ENCODE measurements at places on chromosomes 6 and 20. TPM values are rescaled to one million over a fixed set of nuclear protein-coding genes. Genes with fewer than 3 reads are reported as not detected.

LHFPL5 gene
- polyA plus RNA-seq: not detected

HCK gene
- 44.3 TPM for polyA plus RNA-seq

SLC22A7 gene
- not detected for polyA plus RNA-seq

ETV7 gene
- polyA plus RNA-seq: 4.5 TPM

AVP gene
- polyA plus RNA-seq: not detected

ZSCAN9 gene
- 10.2 TPM for polyA plus RNA-seq

DNA sequence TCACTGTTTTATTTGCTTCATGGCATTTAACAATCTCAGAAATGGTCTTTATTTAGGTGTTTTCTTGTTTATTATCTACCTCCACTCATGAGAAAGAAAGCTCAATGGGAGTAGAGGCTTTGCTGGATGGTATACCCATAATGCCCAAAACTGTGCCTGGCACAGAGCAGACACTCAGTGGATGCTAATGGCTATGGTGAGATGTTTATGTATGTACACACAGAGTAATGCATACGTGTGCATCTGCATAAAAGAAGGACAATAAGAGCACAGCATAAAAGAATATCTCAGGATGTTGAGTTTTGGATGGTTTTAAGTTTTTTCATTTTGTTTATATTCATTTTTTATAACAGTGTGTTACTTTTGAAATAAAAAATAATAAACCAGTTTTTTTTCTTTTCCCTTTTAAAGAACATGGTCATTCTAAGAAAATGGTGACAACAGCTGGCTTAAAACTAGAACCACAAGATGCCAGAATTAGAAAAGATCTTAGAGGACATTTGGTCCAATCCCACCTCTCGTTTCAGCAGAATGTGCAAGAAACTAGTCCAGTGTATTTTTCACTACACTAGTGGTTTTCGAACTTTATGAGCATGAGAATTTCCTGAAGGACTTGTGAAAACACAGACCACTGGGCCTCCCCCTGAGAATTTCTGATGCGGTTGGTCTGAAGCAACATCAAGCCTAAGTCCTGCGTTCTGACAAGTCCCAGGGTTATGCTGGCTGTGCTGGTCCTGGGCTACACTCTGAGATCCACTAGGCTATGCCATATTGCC, 131.9 kb downstream of the FYN start:
- no peaks in the 10 kb centered on the region for H3K36me3 ChIP-seq
- no peak overlapping the region for H3K4me3 ChIP-seq
- no peaks in the 10 kb centered on the region for H3K27me3 ChIP-seq
- no peak overlapping the region for H3K27ac ChIP-seq
- peaks cover 74% of the 10 kb centered on the region for H3K4me1 ChIP-seq
- no peak for DNase-seq

GRCh38 chr6:63188828-63189227, 22.4 kb upstream of the FKBP1C start:
- no peak overlapping the region for H3K27ac ChIP-seq
- no peaks in the 10 kb centered on the region for H3K27me3 ChIP-seq
- H3K4me3 ChIP-seq: no peak overlapping the region
- no peaks in the 10 kb centered on the region for H3K4me1 ChIP-seq
- DNase-seq: no peak
- H3K36me3 ChIP-seq: no peaks in the 10 kb centered on the region

DNA sequence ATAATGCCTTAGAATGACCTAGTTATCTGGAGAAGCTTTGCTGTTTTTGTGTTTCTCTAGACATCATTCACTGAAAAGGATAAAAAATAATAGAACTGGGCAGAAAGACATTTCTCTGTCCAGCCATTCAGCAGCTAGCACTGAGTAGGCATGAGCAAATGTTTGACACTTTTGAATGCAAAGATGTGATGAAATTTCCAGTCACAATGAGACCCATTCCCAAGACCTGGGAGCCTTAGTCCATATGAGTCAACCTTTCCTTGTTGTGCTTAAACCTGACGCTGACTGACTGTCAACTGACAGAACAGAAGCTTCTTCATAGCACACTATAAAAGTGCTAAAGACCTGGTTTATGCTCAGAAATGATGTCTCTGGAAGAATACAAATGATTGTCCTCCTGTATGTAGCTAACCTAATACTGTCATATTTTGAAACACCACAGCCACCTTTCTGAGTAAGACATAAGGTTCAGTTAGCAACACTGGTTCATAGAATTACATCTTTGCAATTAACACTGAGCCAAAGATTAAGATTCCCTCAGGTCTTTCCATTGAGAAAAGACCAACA, 17.1 kb downstream of the RALGAPA2 start:
- H3K27me3 ChIP-seq: no peaks in the 10 kb centered on the region
- H3K36me3 ChIP-seq: no peaks in the 10 kb centered on the region
- no peak overlapping the region for H3K4me3 ChIP-seq
- H3K4me1 ChIP-seq: no peaks in the 10 kb centered on the region
- no peak for DNase-seq
- no peak overlapping the region for H3K27ac ChIP-seq

- H3K27ac ChIP-seq: no peak overlapping the region
- DNase-seq: no peak
- no peaks in the 10 kb centered on the region for H3K36me3 ChIP-seq
- no peaks in the 10 kb centered on the region for H3K4me1 ChIP-seq
- no peaks in the 10 kb centered on the region for H3K27me3 ChIP-seq
These were observed 59.1 kb downstream of the MBOAT1 start for GRCh38 chr6:20153194-20153593.
